Muscle of back (tissue), 13 donors: ENCODE measurements at places on chromosomes 11 and 22. TPM values are rescaled to one million over a fixed set of nuclear protein-coding genes. Genes with fewer than 3 reads are reported as not detected.

The SVIP gene
- 10.5 TPM for polyA plus RNA-seq

DNA sequence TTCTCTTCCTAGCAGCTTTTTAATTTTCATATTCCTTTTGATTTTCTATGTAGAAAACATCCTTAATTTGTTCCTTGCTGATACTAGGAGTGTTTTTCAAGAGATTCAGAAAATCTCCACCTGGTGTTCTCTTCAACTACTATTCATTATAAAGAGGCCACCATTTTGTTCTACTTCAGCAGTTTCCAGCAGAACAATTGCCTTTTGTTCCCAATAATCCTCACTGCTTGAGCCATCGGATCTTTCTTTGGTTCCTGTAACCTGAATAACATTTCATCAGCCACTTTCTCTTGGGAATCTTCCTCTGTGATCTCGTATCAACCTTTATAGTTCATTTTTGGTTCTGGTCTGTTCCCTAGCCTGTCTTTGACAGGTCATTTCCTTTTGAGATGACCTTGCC, 1.8 kb upstream of the OR10A5 start:
- DNase-seq: no peak

The C1QTNF5 gene
- 28.1 TPM for polyA plus RNA-seq

DNA sequence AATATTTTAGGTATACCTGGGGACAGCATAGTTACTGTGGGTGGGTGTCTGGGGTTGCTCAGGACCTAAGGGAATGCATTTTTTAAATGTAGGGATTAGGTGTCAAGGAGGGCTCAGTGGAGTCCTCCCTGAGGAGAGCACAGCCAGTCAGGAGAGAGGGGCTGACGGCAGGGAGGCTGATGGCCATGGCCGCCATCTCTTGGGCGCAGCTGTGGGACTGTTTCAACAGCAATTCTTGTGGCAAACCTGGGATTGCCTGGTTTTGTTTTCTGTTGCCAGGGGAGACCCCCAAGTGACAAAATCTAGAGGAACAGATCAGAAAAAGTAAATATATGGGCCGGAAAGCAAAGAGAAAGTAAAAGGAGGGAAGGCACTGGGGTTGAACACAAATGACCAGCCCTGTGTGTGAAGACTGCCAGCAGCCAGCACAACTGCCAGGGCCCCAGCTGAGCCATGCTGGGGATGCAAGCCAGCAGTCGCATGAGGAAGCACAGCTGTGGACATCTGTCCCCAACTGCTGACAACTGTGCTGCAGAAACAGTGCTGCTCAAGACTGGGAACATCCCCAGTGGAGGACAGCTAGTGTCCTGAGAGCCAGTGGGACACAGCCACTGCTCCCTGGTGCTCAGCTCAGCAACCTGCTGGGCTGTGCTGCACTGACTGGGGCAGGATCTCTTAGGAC, 10.5 kb downstream of the MIF start:
- peak; percentile 75 for DNase-seq

DNA sequence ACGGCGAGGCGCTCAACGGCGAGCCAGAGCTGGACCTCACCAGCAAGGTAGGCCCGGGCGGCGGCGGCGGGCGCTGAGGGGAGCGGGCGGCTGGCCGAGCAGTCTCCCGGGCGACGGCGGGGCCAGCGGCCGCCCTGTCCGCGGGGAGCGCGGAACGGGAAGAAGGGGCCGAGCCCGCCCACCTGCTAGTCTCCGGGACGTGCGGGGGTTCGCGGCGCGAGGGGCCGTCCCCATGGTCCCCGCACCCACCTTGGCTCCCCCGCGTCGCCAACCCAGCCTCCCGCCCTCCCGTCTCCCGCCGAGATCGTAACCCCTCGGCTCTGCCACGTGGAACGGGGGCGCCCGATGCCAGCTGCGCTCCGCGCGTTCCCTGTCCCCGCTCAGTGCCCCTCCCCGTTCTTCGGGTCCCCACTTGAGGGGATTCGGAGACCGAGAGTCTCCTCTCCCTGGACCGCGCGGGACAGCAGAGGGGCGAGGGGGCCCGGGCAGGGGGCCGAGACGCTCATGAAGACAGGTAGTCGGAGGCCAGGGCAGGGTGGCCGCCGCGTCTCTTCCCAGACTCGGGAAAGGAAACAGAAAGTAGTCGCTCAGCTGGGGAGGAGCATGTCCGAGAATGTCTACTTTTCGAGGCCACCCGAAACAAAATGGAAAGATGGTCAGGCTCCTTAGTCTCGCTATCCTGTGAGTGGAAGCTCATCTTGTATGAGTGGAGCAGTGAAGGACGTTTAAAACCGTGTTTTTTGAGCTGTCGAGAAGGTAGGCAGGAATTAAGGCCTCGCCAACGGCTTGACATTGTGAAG, 557 bp downstream of the GTPBP1 start:
- peak; percentile 20 for DNase-seq

The KCNK4 gene
- not detected for polyA plus RNA-seq

The FAM181B gene
- polyA plus RNA-seq: 0.16 TPM

DNA sequence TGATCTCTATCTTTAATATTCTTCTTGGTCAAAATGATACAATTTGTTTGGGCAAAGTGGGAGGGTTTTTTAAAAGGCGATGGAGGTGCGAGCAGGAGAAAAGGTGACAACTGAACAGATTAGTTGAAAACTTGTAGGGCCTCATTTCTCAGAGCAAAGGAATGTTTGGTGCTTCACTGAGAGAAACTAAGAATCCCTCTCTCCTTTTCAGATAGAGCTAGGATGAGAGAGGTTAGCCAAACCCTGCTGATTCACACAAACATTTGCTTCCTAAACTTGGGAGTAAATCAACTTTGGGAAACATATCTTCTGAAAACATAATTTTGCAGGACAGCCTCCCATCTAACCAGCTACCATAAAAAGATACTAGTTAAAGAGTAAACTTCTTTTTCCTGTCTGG, 57.0 kb downstream of the PHF21A start:
- DNase-seq: no peak

DNA sequence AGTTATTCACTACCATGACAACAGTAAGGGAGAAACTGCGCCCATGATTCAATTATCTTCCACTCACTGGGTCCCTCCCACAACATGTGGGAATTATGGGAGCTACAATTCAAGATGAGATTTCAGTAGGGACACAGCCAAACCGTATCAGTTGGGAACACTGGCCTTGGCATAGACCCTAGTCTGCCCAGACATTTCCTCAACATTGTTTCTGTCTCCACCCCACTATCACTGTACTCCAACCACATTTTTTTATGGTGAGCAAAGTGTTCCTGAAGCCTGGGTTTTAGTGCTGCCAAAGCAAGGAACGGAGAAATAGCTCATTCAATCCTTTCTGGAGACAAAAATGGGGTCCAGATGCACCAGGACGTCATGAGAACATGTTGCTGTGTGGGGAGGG, 122.6 kb upstream of the CCDC179 start:
- DNase-seq: no peak

DNA sequence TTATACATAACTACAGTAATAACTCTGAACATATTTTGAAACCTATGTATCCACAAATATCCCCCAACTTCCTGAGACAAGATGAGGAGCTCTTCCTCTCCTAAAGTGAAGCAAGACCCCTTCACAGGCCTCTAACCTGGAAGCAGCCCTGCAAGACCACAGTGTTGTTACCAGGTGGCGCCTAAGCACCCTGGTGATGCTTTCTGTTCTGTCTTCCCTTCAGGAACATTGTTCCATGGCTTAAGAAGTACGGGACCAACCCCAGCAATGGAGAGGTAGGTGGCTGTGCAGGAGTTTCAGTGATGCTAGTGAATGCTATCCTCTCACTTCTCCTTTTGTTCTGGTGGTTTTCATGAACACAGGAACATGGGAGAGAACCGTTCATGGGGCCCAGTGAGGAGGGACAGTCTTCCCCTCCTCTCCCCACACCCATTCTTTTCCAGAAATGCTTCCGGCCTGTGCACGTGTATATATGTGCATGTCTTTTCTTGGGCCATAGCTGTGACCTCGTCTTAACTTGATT, 6.4 kb downstream of the PPIL2 start:
- DNase-seq: no peak

DNA sequence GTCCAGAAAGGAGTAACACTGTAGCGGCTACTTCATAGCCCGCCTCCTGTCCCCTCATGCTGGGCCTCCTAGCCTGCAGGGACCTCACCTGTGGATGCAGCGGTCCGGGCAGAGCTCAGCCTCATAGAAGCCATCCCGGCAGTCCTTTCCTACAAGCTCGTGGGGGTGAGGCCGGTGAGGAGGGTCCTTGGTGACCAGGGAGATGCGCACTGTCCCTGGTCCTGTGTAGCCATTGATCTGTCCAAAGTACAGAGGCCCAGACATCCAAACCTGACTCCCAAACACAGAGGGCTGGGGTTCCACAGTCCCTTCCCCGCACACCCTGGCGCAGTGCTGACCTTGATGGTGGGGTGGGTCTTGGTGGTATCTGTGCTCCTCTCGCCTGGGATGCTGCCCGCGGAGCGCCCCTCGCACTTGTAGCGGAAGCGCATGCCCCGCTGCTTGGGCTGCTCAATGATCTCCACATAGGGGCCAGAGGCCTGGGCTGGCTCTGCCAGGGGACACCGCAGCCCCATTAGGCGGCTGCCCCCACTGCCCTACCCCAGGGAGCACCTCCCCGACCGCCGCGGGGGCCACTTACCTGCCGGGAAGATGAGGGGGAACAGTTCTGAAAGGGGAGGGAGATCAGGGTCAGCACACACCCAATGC, 993 bp downstream of the RELA start:
- no peak for DNase-seq

- no peak for DNase-seq
Observed at GRCh38 chr11:35917676-35918075, 26.2 kb upstream of the LDLRAD3 start.

DNA sequence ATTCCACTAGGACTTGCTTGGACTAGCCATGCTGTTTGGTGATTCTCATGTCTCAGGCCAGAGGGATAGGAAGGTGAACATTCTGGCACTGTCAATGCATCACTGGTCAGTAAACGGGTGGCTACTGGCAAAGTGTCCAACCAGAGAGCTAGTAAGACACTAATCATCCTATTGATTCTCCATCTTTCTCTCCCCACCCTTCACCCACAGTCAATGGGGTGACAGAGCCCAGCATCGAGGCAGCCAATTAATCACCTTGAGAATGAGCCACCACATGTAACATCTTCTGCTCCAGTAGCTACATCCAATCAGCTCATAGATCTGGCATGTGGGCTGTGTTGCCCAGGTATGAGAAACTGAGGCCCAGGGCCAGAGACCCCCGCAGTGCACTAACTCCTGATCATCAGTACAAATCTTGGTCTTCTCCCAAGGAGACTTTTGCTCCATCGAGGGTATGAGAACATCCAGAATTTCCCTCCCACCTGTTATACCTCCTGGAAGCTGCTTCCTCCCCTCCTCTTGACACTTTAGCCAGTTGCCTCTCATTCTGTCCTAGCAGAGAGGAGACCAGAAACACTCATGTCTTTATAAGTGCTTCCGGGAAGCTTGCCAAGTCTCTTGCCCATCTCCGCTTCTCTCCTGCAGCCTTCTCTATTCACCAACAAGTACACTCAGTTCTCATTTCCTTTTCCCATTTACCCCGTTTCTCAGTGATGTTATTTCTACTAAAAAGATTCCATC, 17.0 kb downstream of the HTR3A start:
- no peak for DNase-seq

DNA sequence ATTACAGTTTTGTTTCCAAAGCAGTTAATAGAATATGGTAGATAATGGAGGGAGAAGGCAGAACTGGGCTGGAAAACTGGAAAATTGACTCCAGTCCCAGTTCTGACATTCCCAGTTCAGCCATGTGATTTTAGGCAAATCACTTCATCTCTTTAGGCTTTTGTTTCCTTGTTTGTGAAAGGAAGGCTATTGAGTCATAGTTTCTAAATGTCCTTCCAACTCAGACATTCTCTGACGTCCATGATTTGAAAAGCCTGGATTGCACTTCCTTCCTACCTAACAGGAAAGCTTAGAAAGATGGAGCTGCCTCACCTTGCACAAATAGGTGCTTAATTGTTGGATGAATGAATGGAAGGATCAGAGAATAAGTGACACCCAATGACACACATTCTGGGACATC, 19.8 kb upstream of the GALNT18 start:
- DNase-seq: no peak

The OR8G1 gene
- polyA plus RNA-seq: not detected

The CHKB gene
- polyA plus RNA-seq: 55.2 TPM

DNA sequence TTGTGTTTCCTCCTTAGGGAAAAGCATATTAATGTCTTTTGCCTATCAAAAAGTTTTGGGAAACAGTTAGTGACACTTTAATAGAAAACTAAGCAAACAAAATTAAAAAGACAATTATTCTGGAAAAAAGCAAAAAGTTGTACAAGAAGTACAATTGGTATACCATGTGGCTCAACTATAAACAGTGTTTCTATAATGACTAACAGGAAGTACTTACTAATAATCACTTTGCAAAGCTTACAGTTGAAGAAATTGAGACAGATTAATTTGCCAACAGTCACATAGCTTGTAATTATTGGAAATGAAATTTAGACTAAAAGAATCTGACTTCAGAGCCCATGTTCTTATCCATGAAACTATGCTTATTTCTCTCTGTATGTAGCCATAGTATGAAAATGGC, 24.7 kb downstream of the PPME1 start:
- DNase-seq: no peak

The ZNRF3 gene
- polyA plus RNA-seq: 9.5 TPM
